ENCODE measurements at places on chromosomes 1 and 21.

DNA sequence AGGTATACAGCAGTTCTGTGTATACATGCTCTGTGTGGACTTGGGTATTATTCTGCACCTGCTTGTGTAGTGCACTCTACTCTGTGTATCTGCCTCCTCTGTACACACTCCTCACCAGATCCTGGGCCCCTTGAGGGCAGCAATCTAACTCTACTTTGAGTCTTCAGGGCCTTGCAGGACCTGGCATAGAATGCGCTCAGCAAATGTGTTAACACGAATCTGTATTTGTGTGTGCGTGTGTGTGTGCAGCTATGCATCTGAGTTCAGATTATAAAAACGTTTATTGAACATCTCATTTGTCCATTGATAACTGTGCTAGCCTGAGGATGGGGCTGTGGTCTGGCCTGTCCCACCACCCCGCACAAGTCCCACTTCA lies 3.9 kb upstream of the MEF2D start:
- DNase-seq = no peak

- DNase-seq = no peak
These were observed 36.5 kb upstream of the DENND1B start for GRCh38 chr1:197811769-197812168.

DNA sequence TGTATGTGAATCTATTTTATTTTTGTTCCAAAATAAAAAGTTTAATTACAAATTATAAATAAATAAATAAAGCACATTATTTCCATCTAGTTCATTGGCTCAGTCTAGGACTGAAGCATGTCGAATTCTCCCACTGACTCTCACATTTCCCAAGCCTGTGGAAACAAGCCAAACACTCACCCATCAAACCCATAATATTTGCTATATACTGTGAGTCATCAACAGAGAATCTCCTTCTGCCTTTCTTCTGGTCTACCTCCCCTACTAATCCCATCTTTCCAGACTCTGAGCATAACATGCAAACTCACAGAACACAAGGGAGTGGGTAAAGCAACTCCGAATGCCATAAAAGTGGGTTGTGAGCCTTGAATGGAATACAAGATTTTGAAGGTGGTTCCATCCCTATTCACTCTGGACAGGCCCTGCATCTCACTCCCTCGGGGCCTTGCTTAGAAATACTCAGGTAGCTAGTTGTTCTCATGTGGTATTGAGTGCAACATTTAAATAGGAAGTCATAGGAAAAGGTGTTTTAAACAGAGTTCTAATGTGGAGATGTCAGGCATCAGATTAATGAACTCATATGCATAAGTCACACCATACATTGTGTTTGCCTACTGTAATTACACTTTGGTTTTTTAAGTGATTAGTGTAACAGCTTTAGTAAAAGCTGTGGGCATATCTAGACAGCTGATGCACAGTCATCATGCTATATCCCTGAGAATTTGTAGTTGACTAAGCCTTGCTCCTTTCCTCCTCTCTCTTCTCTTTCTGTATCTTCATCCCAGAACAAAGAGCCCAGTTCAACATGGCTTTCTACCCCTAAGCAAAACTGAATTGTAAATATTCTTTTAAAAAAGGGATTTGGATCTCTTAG lies 47.0 kb downstream of the F5 start:
- no peak for DNase-seq

- DNase-seq = no peak
These were observed at the start of gene DMRTB1 for GRCh38 chr1:53459321-53460175. Gene DMRTB1, plus strand, starts transcription at chr1:53459399. Its CDS starts 55 bp downstream, at chr1:53459454.

DNA sequence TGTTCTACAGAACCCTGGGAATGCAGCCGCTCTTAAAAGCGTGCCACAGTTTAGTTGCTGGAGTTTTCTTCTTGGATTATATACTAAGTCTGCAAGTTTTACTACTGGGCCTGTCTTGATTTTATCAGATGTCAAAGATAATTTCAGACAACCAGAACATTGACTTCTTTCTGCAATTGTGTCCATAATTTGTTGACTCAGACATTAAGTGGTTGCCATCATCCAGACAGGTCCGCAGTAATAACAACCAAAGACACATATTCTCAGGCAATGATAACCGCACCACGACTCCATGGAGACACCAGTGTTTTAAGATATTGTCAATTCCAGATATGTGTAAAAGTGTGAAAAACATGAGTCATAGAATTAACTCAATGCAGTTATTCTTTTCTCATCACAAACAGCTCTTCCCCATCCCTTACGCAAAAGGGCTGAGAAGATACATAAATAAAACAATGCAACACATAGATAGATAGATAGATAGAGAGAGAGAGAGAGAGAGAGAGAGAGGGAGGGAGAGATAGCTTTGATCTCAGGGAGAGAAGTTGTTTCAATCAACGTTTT lies 90.4 kb upstream of the FMN2 start:
- no peak for DNase-seq

DNA sequence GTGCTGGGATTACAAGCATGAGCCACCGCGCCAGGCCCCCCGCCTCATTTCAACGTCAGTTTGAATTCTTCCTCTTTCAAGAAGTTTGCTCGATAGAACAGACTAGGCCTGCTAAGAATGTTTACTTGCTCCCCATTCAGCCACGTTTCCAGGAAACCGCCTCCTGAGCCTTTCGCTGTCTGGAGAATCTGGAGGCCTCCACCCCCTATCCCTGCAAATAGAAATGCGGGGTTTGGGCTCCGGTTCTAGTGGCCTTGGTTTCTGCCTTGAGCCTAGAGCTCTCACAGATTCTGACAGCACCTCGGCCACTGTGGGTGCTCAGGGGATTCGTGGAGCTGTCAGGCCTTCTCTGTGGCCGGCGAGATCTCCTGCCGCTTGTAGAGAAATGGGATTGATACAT lies 84.3 kb downstream of the UBIAD1 start:
- DNase-seq = no peak

DNA sequence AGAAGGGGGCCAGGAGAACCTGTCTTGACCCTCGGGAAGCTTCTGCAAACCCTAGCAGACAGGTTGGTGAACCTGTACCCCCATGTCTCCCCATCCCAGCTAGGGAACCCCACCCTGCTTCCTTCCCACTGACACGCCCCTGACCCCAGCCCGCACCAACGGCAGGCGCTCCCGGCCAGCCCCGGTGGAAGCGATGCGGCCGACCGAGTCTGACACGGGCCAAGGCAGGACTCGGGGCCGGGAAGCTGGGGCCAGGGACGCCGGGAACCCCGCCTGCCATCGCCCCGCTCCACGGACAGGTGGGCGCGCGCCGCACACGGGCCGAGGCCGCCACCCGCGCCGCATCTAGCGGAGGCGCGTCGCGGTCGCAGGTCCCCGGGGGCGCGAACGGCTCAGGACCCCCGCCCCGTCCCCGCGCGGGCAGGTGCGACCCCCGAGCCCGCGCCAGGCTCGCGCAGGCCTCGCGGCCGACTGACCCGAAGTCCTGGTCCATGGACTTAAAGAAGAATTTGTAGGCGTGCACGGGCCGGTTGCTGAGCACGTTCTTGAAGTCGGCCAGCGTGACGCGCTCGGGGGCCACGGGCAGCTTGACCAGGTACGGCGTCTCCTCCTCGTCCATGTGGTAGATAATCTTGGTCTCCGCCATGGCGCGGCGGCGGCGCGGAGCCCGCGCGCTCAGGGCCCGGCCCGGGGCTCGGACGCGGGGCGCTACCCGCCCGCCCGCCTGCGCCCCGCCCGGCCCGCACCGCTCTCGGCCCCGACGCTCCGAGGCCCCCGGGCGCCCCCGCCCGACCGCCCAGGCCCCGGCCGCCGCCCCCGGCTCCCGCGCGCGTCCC lies 580 bp downstream of the DVL1 start:
- DNase-seq = no peak

GRCh38 chr21:35134309-35134708 lies 85.2 kb upstream of the RUNX1 start:
- no peak for DNase-seq

DNA sequence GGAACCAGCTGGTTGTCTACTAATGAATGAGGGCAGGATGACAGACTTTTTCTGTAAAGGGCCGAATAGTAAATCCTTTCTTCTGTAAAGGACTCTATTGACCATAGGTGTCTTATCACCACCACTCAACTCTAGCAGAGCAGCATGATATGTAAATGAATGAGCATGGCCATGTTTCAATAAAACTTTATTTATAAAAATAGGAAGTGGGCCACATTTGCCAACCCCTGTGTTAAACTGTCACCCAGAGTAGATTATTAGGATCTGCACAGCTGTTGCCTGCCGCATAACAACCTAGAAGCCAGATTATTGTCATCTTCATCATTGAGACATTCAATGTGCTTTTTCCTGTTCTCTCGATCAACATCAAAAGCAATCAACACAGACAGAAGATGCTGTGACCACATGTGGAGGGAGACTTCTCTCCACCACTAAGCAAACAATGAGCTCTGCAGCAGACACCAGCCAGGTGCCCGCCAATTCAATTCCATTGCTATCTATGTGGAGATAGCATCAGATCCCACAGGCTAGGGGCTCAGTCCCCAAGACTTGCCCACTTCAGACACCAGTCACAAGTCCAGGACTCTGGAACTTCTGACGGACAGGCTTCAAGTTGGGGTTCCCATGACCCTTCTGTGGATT lies 6.8 kb upstream of the EFHD2 start:
- DNase-seq = no peak

DNA sequence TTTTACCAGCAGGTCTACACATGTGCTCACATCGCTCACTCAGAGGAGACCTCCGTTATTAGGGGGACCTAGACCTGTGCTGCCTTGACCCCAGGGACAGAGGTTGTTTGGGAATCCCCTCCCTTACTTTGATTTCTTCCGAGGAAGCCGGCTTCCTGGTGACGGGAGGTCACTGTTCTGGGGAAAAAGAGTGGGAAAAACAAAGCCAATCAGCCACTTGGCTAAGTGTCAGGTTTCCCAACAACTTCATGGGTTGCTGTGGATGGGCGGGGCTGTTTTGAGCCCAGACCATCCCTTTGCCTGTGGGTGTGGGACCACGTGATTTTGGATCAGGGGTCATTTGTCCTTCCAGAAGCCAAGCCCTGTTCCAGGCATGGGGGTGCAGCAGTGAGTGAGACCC lies 7.1 kb upstream of the KCNAB2 start:
- DNase-seq = no peak

- DNase-seq = no peak
These were observed 138.1 kb downstream of the TPR start for GRCh38 chr1:186236921-186237320.

DNA sequence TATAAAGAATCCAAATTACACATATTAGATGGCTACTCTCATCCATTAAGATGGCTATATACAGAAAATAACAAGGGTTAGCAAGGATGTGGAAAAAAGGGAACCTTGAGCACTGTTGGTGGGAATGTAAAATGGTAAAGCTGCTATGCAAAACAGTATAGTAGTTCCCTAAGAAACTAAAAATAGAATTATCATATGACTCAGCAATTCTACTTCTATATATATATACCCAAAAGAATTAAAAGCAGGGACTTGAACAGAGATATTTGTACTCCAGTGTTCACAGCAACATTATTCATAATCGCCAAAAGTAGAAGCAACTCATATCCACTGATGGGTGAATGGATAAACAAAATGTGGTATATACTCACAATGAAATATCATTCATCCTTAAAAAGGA lies 126.1 kb downstream of the KCNH1 start:
- no peak for DNase-seq
